Dermis microvascular lymphatic vessel endothelial cell (primary cell): ENCODE measurements at places on chromosomes 6 and 20. TPM values are rescaled to one million over a fixed set of nuclear protein-coding genes. Genes with fewer than 3 reads are reported as not detected.

Gene BEND6
- total RNA-seq, result under 0.01 and 0.13 TPM in 2 replicates

Gene ZFP57
- 0.51 and 0.63 TPM in 2 replicates for total RNA-seq

Gene SAMD10
- total RNA-seq, result 2.4 and 5.9 TPM in 2 replicates

Gene FOXA2
- total RNA-seq, result not detected in 2 replicates

Gene TRAPPC3L
- total RNA-seq, result under 0.01 and 0.25 TPM in 2 replicates
